Amniotic stem cell (primary cell): ENCODE measurements at places on chromosomes 11 and 22.
A peak's percentile ranks its signal among the peaks of the same experiment; 100 is the strongest.

DNA sequence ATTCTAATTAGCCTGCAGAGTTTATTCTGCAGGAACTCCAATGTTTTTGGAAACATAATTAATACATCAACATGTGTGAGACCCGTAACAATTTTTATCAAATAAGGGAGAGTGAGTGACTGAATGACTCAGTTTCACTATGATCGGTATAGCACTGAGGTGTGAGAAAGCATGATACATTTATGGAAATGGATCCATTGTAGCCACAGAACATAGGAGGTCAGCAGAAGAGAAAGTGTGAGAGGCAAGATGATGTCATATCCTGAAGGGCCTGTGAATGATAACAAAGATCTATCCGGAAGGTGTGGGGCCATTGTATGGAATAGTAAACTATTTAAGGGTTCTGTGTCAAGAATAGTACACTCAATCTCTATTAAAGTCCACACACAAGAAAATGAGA, 1406.1 kb upstream of the TENM4 start:
- DNase-seq: no peak

- no peak for DNase-seq
Measured at GRCh38 chr22:37581504-37581903, 1.6 kb upstream of the LGALS2 start.

- no peak for DNase-seq
Measured at GRCh38 chr11:75982309-75982708, 167.3 kb downstream of the UVRAG start.

GRCh38 chr11:123195188-123196059, at the start of gene CLMP:
Gene CLMP, minus strand, starts transcription at chr11:123195248. Its CDS starts 308 bp downstream, at chr11:123194940.
- peak; percentile 32 for DNase-seq

DNA sequence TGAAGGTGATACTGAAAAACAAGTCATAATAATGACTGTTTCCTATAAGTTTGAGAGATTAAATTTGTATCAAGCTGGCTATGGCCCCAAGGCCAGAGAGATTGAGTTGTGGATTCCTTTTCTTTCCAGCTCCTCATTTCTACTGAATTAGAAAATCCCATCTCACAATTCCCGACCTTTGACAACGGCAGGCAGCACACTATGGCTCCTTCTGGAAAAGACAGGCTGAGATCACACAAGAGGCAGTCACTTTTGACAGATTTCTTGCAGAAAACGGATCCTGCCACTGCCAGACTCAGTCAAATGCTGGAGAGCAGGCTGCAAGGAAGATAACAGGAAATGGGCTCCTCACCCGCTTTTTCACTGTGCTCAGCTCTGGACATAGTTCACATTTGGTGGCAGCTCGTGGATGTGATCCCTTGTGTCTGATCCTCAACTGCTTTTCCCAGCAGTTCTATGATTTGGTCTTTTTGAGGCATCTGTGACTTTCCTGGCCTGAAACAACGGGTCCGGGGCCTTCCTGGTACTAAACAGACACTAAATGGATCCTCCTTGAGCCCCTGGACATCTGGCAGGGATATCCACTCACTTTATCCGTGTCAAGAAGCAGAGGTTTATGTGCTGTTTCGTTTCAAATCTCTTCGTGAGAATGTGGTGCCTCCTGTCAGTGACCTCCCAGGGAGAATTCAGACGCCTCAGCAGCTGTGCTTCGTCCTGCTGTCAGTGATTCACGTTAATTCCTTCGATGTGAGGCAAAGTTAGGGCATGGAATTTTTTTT, 26.1 kb upstream of the RTL6 start:
- DNase-seq: peak; percentile 78

- DNase-seq: no peak
Measured at GRCh38 chr11:118338637-118339061, 3.9 kb downstream of the CD3D start.

- no peak for DNase-seq
Measured at GRCh38 chr11:93662175-93662570, 691 bp downstream of the CEP295 start.

DNA sequence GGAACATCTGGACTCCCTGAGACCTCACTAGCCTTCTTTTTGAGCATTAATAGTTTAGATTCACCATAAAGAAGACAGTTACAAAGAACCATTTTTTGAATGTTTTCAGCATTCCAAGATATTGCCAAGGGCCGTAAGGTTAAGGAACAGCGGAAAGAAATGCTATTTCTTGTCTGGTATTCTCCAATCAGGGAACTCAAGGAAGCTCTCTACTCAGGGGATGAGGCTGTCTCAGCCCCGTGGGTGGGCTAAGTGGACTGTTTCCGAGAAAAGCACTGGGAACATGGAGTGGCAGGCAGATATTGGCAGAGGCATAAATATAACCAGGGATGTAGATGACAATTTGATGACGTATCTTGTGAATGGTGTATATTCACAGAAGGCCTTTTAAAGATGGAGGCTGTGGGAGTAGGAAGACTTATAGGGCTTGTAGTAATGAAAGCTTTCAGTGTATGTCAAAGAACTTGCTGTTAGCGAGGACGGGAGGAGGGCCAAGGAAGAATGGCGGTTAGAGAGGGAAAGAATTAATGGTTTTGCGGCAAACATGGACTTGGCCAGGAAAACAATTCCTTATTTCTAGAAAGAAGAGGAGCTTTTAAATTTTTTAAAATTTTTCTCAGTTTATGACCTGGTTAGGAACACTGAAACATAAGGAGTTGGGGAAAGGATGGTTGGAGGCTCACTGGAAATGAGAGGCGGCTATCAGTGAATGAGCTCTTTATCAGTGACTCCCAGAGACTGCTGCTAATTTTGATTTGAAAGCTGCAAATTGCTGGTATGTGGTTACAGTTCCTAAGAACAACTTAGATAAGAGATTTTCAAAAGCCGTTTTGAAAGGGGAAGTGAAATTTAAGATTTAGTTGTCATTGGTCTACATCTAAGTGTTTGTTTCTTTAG, 64.6 kb downstream of the ST3GAL4 start:
- DNase-seq: no peak

DNA sequence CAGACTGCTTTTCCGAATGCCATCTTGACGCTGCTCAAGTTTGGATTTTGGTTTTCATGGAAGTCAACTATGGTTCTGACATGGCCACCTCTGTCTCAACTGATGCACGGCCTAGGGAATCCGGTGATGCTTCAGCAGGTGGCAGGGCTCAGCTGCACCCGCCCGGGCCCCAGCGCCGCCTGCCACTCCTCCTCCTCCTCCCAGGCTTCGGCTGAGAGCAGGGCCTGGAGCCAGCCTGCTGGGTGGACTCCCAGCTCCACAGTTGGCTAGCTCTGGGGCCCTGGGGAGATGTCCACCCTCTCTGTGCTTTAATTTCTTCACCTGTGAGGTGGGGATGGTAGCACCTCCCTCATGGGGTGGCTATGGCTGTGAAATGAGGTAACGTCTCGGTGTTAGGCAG, 20.3 kb upstream of the NFAM1 start:
- no peak for DNase-seq

DNA sequence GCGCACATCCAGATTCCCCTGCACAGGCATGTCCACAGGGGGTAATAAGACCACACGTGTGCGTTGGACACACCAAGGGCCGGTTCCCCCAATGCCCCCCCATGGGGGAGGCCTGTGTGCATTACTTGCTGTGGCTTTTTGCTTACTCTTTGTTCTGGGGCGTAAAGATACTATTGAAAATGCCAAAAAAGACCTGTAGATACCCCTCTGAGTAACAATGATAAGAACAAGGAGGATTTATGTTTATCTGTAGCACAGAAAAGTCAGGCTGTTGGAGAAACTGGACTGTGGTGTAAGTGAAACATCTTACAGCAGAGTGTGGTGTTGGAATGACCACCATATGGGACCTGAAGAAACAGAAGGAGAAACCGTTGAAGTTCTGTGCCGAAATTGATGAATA, 103.2 kb downstream of the TBC1D22A start:
- DNase-seq: no peak

GRCh38 chr22:41382098-41382578, 396 bp downstream of the TEF start:
- DNase-seq: no peak

DNA sequence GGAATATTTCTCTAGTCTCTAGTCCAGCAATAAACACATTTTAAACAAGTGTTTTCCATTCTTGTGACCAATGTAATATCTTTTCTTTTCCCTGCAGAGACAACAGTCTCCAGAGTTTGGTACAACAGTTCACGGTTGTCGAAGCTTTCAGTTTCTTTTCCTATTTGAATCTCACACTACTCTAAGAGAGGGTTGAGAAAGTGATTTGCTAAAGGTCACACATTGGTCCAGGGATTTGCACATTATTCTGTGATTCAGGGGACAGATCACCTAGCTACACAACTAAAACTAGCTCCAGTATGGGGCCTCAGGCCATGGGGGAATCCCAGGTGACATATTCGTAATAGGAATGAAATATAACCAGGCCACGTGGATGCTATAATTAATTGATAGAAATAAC, 132.5 kb downstream of the HIPK3 start:
- no peak for DNase-seq

- DNase-seq: no peak
Measured at GRCh38 chr11:34606326-34607120, 14.4 kb upstream of the EHF start.

DNA sequence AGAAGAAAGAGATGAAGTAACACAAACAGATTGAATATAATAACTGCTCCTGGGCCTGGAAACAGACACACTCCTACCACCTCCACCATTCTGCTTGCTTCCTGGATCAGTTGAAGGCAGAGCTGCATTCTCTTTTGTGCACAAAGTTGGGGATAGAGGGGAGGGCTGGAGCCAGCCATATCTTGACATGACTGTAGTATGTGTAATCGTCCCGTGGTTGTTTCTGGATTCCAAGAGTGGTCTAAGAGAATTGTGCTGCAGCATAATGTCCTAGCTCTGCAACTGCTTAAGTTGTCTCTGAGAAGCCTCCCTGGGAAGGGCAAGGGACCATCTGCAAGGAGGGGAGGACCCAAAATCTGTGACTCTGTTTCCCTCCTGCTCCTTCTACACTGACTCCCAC, 3.2 kb downstream of the CRY2 start:
- no peak for DNase-seq

- no peak for DNase-seq
Measured at GRCh38 chr11:76803811-76804600, 20.9 kb downstream of the TSKU start.

DNA sequence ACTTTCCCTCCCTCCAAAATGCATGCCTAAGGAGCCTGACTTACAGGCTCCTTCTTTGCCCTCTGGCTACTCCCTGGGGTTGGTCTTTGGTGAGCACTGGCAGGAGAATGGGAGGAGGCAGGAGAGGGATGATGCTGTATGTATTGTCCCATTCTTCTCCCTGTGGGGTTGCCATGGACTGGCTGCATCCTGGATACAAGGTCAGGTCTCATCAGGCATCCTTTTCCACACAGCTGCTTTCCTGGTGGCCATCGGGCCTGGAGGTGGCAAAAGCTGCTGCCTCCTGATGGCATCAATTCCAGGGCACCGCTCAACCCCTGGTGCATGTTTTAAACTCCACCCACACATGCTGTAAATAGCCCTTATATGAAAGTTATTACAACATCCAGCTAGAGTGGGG, 257.2 kb downstream of the ETS1 start:
- no peak for DNase-seq
